ENCODE measurements at places on chromosomes 3 and 15.

DNA sequence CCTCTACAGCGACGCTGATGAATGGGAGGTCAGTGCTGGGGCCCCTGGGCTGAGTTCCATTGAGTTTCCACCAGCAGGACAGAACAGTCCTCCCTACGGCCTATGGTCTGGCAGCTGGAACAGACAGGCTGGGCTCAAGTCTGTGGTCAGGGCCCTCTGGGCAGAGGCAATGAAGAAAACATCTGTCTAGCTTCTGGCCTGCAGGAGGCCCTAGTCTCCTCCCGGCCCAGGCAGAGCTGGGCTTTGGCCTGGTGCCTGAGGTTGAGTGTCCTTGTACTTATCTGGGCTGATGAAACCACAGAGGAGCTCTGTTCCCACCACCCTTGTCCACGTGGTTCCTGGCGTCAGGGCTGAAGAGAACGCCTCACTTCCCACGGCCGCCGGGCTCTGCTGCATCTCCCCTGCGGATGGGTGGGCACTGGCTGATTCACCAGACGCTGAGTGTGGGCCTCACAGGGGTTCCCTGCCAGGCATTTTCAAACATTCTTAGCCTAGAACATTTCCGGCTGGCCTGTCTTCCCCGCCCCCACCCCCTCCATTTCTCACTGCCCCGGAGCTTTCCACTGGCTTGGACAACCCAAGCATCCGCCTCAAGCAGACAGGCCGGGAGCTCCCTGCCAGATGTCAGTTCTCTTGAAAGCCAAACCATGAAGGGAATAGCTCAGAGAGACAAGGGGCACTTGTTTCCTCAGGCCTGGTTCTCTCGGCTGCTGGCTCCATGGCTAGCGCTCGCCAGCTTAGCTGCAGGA lies 20.3 kb downstream of the PPCDC start:
- DNase-seq: peak; percentile 87

DNA sequence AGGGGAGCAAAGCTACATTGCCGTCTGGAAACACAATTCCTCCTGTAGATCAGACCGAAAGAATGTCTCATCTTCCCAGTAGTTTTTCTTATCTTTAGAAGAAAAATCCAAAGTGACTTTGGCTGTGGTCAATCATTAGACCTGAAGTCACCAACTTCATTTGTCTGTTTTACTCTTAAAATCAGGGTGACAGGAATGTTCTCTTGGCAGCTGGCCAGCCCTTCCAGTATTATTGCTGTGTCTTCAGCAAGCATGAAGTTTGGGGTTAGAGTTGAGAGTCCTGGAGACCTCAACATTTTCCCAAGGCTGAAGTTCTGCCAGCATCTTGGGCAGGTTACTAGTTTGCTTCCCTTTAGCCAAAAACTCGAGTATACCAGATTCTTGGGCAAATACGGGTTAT lies 32.5 kb downstream of the RSL24D1 start:
- no peak for DNase-seq

DNA sequence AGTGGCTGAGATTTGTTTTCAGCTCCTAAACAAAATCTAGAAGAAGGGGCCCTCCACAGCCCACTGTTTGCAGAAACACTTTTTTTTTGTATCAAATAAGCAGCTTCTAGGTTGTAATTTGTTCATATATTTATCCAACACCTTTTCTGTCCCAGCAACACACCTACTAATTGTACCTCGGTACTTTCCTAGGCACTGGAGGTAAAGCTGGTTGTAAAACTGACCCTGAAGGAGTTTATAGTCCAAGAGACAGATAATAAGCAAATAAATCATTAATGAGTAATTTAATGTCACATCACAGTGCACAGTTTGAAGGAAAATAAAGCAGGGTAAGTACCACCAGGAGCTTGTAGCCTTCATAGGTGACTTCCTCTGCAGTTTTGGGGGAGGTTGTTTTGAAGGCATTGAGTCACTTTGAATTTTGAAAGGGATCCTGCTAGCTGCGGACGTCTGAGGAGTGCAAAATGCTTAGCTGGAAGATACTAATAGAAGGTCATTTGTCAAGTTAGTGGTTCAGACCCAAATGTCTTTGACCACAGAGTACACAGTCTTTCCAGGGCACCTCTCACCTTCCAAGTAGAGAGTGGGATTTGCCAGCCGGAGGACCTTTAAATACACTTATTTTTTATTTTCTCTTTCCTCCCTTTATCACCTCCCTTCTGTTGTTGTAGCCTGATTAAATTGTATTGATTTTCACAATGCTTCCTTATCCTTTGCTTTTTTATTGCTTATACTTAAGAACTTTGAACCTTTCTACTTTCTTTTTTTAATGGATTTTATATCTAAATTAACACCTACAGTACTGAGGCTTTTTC lies 53.8 kb downstream of the CMSS1 start:
- no peak for DNase-seq

DNA sequence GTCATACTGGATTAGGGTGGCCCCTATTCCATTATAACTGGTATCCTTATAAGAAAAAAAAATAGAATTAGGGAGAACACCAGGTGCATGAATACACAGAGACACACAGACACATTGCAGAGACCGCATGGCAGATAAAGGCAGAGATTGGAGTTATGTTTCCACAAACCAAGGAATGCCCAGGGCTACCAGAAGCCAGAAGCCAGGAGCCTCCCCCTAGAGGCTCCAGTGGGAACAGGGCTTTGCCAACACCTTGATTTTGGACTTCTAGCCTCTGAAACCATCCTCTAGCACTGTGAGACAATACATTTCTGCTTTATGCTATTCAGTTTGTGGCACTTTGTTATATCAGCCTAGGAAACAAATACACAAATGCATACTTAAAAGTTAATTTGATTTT lies 10.4 kb downstream of the GOLM2 start:
- DNase-seq: no peak

GRCh38 chr3:8838234-8838633 lies 68.8 kb upstream of the OXTR start:
- DNase-seq: no peak

- no peak for DNase-seq
Observed at GRCh38 chr3:193330555-193331204, 47.9 kb downstream of the ATP13A5 start.

GRCh38 chr15:56832125-56832524 lies 86.3 kb upstream of the TCF12 start:
- no peak for DNase-seq

DNA sequence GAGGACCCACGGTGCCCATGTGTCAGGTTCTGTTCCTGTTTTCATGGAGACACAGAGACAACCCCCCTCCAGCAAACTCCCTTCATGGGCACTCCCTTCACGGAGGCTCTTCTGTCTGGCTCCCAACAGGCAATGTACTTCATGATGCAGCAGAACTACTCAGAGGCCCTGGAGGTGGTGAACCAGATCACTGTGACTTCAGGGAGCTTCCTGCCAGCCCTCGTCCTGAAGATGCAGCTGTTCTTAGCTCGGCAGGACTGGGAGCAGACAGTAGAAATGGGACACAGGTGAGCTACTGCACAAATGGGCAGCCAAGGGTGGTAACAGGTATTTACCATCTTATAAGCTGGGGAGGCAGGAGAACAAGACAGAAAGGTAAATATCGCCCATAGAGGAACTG lies 7.0 kb downstream of the TTC21A start:
- no peak for DNase-seq

All from CD4-positive, alpha-beta T cell treated with Interleukin-15 for 1 hour (primary cell).